Kidney epithelial cell (primary cell): ENCODE measurements at places on chromosomes 5 and 9. TPM values are rescaled to one million over a fixed set of nuclear protein-coding genes. Genes with fewer than 3 reads are reported as not detected.
A peak's percentile ranks its signal among the peaks of the same experiment; 100 is the strongest.

Gene NEUROG1
- 0.04 TPM in 1 of 2 replicates, not detected in the other for total RNA-seq

Gene RORB
- not detected in 2 replicates for total RNA-seq

GRCh38 chr5:39599721-39600431 lies 175.1 kb upstream of the DAB2 start:
- no peak for DNase-seq

GRCh38 chr9:79651251-79651795 lies 79.6 kb downstream of the TLE4 start:
- peak; percentile 25 for DNase-seq
